PC-9 (cell line): ENCODE measurements at places on chromosomes 1 and 21. TPM values are rescaled to one million over a fixed set of nuclear protein-coding genes. Genes with fewer than 3 reads are reported as not detected.

The SPRR2D gene
- total RNA-seq = not detected in 2 replicates

The C1QC gene
- total RNA-seq = not detected in 2 replicates

The DYNLT4 gene
- 2.8 and 4.3 TPM in 2 replicates for total RNA-seq

The ATPAF1 gene
- 47.0 and 50.3 TPM in 2 replicates for total RNA-seq

The FDPS gene
- 397 and 568 TPM in 2 replicates for total RNA-seq

The CR1L gene
- total RNA-seq = not detected in 2 replicates

The C1QTNF12 gene
- total RNA-seq = 5.2 and 11.8 TPM in 2 replicates

The ZNF648 gene
- total RNA-seq = not detected in 2 replicates

The RAB7B gene
- not detected in 2 replicates for total RNA-seq

The FCRL2 gene
- total RNA-seq = not detected in 2 replicates

The LAMC2 gene
- total RNA-seq = 105 and 109 TPM in 2 replicates

The TCHH gene
- total RNA-seq = 0.04 TPM in 1 of 2 replicates, not detected in the other

The SELL gene
- total RNA-seq = 6.5 and 6.7 TPM in 2 replicates

GRCh38 chr1:41887365-41887764 is 31.4 kb downstream of the HIVEP3 start:
- peaks cover 36% of the 10 kb centered on the region for H3K4me1 ChIP-seq
- DNase-seq = no peak
- no peak overlapping the region for H3K4me3 ChIP-seq
- no peaks in the 10 kb centered on the region for H3K27me3 ChIP-seq
- H3K36me3 ChIP-seq = no peaks in the 10 kb centered on the region

GRCh38 chr1:109818988-109819764 is 55.5 kb upstream of the EPS8L3 start:
- no peaks in the 10 kb centered on the region; the same call in 1 of the 2 replicates for H3K36me3 ChIP-seq
- H3K4me3 ChIP-seq = no peak overlapping the region
- no peak overlapping the region for H3K27ac ChIP-seq
- peaks cover 40% of the 10 kb centered on the region for H3K4me1 ChIP-seq

GRCh38 chr1:47725511-47725991 is 271.6 kb downstream of the TRABD2B start:
- no peak for DNase-seq
- H3K4me3 ChIP-seq = no peak overlapping the region
- H3K27me3 ChIP-seq = no peaks in the 10 kb centered on the region; the same call in 1 of the 2 replicates
- H3K27ac ChIP-seq = no peak overlapping the region
- H3K4me1 ChIP-seq = no peaks in the 10 kb centered on the region; the same call in 1 of the 2 replicates
- H3K36me3 ChIP-seq = no peaks in the 10 kb centered on the region

DNA sequence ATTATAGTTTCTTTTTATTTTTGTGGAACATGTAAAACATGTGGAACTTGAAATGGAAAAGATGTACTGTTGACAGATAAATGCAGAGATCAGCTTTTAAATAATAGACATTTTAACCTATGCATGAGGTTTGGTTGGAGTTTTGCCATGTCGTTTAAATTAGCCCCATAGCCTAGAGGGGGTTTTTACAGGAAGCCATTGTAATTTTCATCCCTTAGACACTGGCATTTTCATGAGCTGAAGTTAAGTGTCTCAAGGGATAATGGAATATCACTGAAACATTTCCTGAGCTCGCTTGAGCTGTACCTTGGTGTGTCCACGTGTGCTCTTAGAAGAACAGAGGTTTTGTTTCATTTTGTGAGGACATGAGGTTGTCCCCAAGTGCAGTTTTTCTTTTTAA is 54.2 kb downstream of the HMCN1 start:
- no peaks in the 10 kb centered on the region for H3K27me3 ChIP-seq
- H3K4me3 ChIP-seq = no peak overlapping the region
- no peaks in the 10 kb centered on the region for H3K36me3 ChIP-seq
- DNase-seq = no peak
- H3K4me1 ChIP-seq = no peaks in the 10 kb centered on the region

DNA sequence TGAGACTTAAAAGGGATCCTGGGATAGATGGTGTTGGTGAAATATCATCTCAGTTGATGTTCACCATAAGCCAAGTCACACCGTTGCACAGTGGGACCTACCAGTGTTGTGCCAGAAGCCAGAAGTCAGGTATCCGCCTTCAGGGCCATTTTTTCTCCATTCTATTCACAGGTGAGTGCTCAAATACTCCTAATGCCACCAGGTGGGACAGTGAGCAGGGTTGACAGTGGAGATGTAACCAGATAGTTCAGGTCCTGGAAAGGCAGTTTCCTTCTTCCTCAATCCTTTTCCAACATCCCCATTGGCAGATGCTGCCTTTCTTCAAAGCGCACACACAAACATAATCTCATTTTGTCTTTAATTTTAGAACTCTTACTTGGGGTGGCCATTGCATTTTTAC is 11.6 kb downstream of the CD160 start:
- H3K36me3 ChIP-seq = no peaks in the 10 kb centered on the region
- no peak overlapping the region for H3K27ac ChIP-seq
- no peak for DNase-seq
- no peaks in the 10 kb centered on the region for H3K27me3 ChIP-seq

DNA sequence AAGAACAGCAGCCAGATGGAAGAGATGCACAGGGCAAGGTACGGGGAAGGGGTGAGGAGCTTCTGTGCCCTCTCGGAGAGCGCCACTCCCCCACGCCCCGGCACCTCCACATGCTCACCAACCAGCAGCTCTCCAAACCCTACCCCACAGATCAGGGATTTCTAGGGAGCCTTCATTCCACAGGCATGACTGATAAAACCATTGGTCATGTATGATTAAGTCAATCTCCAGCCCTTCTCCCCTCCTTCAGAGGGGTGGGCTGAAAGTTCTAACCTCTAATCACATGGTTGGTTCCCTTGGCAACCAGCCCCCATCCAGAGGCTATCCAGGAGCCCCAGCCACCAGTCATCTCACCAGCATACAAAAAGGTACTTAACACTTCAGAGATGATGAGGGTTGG is 144.7 kb downstream of the TGFBR3 start:
- no peak for DNase-seq
- no peaks in the 10 kb centered on the region for H3K27me3 ChIP-seq
- peaks cover 31% of the 10 kb centered on the region for H3K4me1 ChIP-seq
- H3K4me3 ChIP-seq = no peak overlapping the region

- DNase-seq = peak; percentile 20
- H3K4me1 ChIP-seq = peaks cover 21% of the 10 kb centered on the region
- peak overlapping the region; percentile 100 for H3K4me3 ChIP-seq
- H3K27me3 ChIP-seq = no peaks in the 10 kb centered on the region
- H3K36me3 ChIP-seq = no peaks in the 10 kb centered on the region
- peak overlapping the region; percentile 54 for H3K27ac ChIP-seq
These were observed 859 bp upstream of the ERMAP start for GRCh38 chr1:42815941-42816584.

DNA sequence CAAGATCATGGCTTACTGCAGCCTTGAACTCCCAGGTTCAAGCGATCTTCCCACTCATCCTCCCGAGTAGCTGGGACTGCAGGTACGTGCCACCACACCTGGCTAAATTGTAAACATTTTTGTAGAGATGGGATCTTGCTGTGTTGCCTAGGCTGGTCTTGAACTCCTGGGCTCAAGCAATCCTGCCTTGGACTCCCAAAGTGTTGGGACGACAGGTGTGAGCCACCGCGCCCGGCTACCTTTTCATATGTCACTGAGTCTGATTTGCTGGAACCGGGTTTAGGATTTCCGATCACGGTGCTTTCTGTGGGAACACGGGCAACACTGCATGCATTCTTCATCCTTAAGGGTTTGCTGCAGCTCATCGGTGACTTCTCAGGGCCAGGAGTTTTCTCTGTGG is 32.2 kb upstream of the PCBP3 start:
- no peak overlapping the region for H3K4me3 ChIP-seq
- H3K4me1 ChIP-seq = no peaks in the 10 kb centered on the region
- H3K27ac ChIP-seq = no peak overlapping the region
- no peak for DNase-seq
- no peaks in the 10 kb centered on the region for H3K36me3 ChIP-seq
- peaks cover 71% of the 10 kb centered on the region for H3K27me3 ChIP-seq

GRCh38 chr21:42614811-42615351 is 38.5 kb upstream of the PDE9A start:
- no peaks in the 10 kb centered on the region for H3K36me3 ChIP-seq
- no peaks in the 10 kb centered on the region for H3K4me1 ChIP-seq
- H3K4me3 ChIP-seq = no peak overlapping the region
- peaks cover 13% of the 10 kb centered on the region for H3K27me3 ChIP-seq
- peak; percentile 70 for DNase-seq
- no peak overlapping the region for H3K27ac ChIP-seq

GRCh38 chr21:25911730-25912401 is 177.1 kb downstream of the GABPA start:
- H3K36me3 ChIP-seq = no peaks in the 10 kb centered on the region
- H3K27ac ChIP-seq = no peak overlapping the region
- no peak overlapping the region for H3K4me3 ChIP-seq
- DNase-seq = no peak

- H3K36me3 ChIP-seq = no peaks in the 10 kb centered on the region
- H3K27me3 ChIP-seq = no peaks in the 10 kb centered on the region
- H3K27ac ChIP-seq = no peak overlapping the region
- no peak overlapping the region for H3K4me3 ChIP-seq
These were observed 7.0 kb downstream of the KCNAB2 start for GRCh38 chr1:6052543-6053205.

GRCh38 chr1:238318294-238319110 is 427.8 kb upstream of the ZP4 start:
- H3K27me3 ChIP-seq = no peaks in the 10 kb centered on the region
- no peak overlapping the region for H3K27ac ChIP-seq
- no peak for DNase-seq
- no peaks in the 10 kb centered on the region for H3K4me1 ChIP-seq

GRCh38 chr1:19311503-19311930 is 427 bp downstream of the AKR7A2 start:
- no peak for DNase-seq
- no peak overlapping the region for H3K27ac ChIP-seq
- peak overlapping the region; percentile 75 for H3K4me3 ChIP-seq
- no peaks in the 10 kb centered on the region for H3K36me3 ChIP-seq

- no peak overlapping the region for H3K4me3 ChIP-seq
- H3K36me3 ChIP-seq = no peaks in the 10 kb centered on the region
- no peaks in the 10 kb centered on the region for H3K27me3 ChIP-seq
- peaks cover 51% of the 10 kb centered on the region for H3K4me1 ChIP-seq
- DNase-seq = peak; percentile 94
- H3K27ac ChIP-seq = peak overlapping the region; percentile 45
These were observed 5.3 kb upstream of the SRP9 start for GRCh38 chr1:225772323-225772768.

DNA sequence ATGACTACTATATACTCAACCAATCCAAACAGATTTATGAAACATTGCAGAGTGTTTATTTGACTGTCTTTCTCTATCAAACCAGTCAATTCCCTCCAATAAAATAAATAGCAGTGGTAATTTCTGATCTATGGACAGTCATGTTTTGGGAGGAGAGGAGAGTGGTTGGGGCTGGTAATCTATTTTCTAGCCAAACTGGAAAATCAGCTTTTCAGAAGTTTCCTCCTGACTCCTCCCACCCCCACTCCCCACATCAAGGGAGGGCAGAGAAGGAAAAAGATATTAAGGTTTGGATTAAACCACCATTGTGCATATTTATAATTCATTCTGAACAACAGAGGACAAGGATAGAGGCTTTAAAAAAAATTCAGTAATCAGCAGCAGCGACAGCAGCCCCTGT is 69.4 kb upstream of the SOX13 start:
- DNase-seq = peak; percentile 43
- H3K4me3 ChIP-seq = no peak overlapping the region
- no peaks in the 10 kb centered on the region for H3K36me3 ChIP-seq
- H3K27me3 ChIP-seq = no peaks in the 10 kb centered on the region
- no peak overlapping the region for H3K27ac ChIP-seq

DNA sequence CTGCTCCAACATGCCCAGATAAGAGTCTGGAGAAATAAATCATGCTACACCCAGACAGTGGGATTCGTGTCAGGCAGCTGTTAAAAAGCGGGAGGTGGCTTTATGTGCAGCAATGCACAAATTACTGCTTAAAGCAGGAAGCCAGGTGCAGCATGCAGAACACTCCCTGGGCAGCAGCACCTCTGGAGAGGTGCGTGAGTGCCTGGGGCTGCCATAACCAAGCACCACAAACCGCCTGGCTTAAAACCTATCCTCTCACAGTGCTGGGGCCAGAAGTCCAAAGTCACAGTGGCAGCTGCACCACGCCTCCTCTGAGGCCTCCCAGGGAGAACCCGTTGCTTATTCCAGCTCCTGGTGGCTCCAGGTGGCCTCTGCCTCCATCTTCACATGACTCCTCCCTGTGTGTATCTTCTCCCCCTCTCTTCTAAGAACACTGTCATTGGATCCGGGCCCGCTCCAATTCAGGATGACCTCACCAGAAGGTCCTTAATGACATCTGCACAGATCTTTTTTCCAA is 115.6 kb downstream of the SIK1 start:
- peak; percentile 14 for DNase-seq
- no peaks in the 10 kb centered on the region for H3K27me3 ChIP-seq
- H3K4me3 ChIP-seq = no peak overlapping the region

GRCh38 chr1:62175568-62176179 is 19.0 kb upstream of the L1TD1 start:
- no peaks in the 10 kb centered on the region for H3K36me3 ChIP-seq
- H3K27ac ChIP-seq = no peak overlapping the region
- no peaks in the 10 kb centered on the region for H3K27me3 ChIP-seq
- H3K4me3 ChIP-seq = no peak overlapping the region

GRCh38 chr1:184218458-184219075 is 167.0 kb downstream of the TSEN15 start:
- H3K27ac ChIP-seq = no peak overlapping the region
- no peaks in the 10 kb centered on the region for H3K36me3 ChIP-seq
- no peak for DNase-seq
- H3K4me3 ChIP-seq = no peak overlapping the region
- no peaks in the 10 kb centered on the region for H3K27me3 ChIP-seq

GRCh38 chr1:231616667-231617066 is 9.9 kb upstream of the DISC1 start:
- peaks cover 6% of the 10 kb centered on the region; the same call in 1 of the 2 replicates for H3K27me3 ChIP-seq
- H3K4me1 ChIP-seq = no peaks in the 10 kb centered on the region
- no peak overlapping the region for H3K27ac ChIP-seq
- H3K4me3 ChIP-seq = no peak overlapping the region

GRCh38 chr1:12129624-12130023 is 37.2 kb upstream of the TNFRSF1B start:
- peaks cover 15% of the 10 kb centered on the region for H3K4me1 ChIP-seq
- no peaks in the 10 kb centered on the region for H3K36me3 ChIP-seq
- no peak for DNase-seq
- H3K27ac ChIP-seq = no peak overlapping the region

- no peak overlapping the region for H3K27ac ChIP-seq
- no peak for DNase-seq
- no peak overlapping the region for H3K4me3 ChIP-seq
- H3K36me3 ChIP-seq = no peaks in the 10 kb centered on the region
- no peaks in the 10 kb centered on the region for H3K4me1 ChIP-seq
- H3K27me3 ChIP-seq = peaks cover 14% of the 10 kb centered on the region; the same call in 1 of the 2 replicates
These were observed 189.7 kb downstream of the KCNH1 start for GRCh38 chr1:210944252-210944651.
